ENCODE measurements at places on chromosomes 1 and 21. TPM values are rescaled to one million over a fixed set of nuclear protein-coding genes. Genes with fewer than 3 reads are reported as not detected.

The GPR25 gene
- polyA plus RNA-seq: not detected

The CHI3L2 gene
- 3.8 TPM for polyA plus RNA-seq

The FMO3 gene
- 148 TPM for polyA plus RNA-seq

The VHLL gene
- polyA plus RNA-seq: not detected

The MRTO4 gene
- 53.3 TPM for polyA plus RNA-seq

The PDPN gene
- polyA plus RNA-seq: 6.0 TPM

The KRTAP13-2 gene
- polyA plus RNA-seq: not detected

The TMEM54 gene
- polyA plus RNA-seq: 38.1 TPM

The DYNLT5 gene
- polyA plus RNA-seq: 0.32 TPM
